Activated T-cell treated with anti-CD3 and anti-CD28 coated beads, Interleukin-2, amount 50 U/mL, for 72 hours (primary cell): ENCODE measurements at places on chromosomes 7 and 10. TPM values are rescaled to one million over a fixed set of nuclear protein-coding genes. Genes with fewer than 3 reads are reported as not detected.

Gene FAM171A1
- 4.2 TPM for total RNA-seq

- no peak for DNase-seq
These were observed 2.6 kb upstream of the ZNF503 start for GRCh38 chr10:75403939-75404814.

DNA sequence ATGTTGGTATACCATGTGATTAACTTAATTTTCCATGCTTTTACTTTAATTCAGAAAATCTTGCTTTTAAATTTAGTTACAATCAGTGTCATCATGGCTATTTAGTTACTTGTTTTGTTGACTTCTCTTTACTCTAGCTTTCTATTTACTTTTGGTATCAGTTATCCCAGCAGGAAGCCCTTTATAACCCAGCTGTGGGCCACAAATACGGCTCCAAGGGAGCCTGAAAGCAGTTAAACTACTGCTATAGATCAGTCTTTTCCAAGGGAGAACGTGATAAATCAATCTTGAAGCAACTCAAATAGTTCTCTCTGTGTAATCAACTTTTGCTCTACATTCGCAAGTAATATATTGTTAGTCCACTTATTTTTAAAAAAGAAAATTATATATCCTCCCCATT, 287.4 kb downstream of the CACNA2D1 start:
- DNase-seq, result no peak

- DNase-seq, result no peak
These were observed 206.6 kb upstream of the SH2B2 start for GRCh38 chr7:102080019-102080433.

GRCh38 chr7:66768865-66769832, 28.6 kb downstream of the RABGEF1 start:
- DNase-seq, result no peak

Gene AKR1C1
- total RNA-seq, result 2.7 TPM

Gene PDK4
- total RNA-seq, result not detected

- no peak for DNase-seq
These were observed 322.8 kb downstream of the POM121L12 start for GRCh38 chr7:53358269-53358668.

DNA sequence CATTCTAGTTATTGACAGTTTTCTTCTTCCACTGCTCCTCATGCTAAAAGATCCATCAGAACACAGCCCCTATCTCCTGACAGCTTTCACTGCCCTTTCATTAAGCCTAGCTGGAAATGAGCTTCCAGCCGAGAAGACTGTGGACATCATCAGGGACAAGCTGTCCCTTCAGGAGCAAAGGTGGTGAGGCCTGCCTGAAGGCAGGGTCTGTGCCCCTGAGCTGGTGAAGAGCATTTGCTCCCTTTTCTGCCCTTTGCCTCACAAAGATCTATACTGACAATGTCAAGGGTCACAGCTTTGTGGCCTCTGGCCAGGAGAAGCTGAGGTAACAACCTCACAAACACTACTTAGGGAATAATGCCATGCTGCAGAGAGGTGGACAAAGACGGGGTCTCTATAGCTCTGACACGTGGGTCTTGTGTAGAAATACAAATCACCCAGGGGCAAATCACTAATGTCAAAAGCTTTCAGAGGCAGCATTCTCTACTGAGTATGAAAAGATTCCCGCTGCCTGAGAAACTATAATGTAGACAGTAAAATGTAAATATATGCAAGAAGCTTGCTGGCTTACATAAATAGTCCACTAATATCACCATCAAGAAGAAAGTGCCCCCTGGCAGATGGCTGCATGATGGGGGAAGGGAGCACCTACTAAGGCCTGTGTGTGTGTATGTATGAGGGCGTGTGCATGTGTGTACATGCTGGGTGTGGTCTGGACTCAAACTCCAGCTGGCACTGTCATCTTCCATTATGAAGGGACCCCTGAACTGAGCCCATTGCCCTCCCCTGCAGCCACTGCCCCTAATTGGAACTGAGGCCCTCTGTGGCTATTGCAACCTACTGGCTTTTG, 55.8 kb downstream of the HBP1 start:
- DNase-seq, result no peak

- DNase-seq, result no peak
These were observed 558.9 kb downstream of the SH2D4B start for GRCh38 chr10:81096558-81096957.

GRCh38 chr7:74579800-74580685, 77.5 kb upstream of the GTF2I start:
- no peak for DNase-seq

DNA sequence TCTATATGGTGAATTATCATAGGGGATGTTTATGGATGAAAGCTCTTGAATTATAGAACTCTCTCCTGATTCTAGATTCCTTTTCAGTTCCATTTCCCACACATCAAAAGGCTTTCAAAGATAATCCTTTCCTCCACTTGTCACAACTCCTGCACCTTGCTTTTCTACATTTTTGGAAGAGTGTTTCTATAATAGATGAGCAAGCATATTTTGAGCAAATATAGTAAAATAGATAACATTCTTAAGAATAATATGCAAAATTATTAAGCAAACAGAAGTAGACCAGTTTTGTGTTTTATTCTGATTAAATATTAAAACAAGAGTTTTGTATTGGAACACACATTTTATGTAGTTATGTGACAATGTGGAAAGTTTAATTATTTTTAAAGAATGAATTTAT, 340.7 kb downstream of the EXOC4 start:
- DNase-seq, result no peak

Gene SYPL1
- total RNA-seq, result 29.6 TPM

DNA sequence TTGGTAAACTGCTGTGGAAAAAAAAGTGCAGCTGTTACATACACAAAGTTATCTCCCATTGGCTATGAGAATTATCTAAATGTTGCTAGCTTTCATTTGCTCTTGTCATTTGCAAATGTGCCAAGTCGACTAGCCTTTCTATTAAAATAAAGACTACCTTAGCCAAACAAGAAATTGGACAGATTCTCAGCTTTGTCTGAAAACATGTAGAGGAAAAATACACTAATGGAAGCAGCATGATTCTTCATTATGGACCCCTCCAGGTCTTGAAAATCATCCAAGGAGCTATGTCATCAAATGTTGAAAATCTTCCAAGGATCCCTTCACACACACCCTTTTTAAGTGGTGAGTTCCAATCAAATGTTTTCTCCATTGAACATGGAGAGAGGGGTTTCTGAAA, 237.7 kb downstream of the ETV1 start:
- no peak for DNase-seq

DNA sequence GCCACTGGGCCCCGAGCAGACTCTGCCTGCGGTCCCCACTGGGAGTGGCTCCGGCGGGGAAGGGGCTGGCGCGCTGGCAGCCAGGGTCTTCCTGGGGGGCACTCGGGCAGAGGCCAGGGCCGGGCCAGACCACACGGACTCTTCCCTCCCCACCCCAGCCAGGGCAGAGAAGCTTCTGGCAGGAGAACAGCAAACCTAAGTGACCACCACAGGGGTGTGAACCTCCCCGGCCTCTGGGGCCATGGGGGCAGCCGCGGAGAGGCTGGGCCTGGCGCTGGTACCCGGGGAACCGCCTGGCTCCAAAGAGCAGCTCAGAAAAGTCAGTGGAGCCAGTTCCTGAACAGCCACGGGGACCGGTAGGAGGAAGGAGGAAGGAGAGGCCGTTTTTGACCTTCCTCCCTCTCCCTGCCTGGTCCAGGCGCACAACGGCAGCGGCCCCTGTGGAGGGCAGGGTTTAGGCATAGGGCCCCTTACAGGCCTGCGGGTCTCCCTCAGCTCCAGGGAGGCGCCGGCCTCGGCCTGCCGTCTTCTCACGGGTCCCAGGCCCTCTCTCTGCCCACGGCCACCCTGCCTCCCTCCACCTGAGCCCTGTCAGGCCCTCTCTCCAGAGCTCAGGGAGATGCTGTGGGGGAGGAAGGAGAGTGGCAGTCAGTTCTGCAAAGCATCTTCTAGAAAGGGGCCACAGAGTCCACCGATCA, 51.8 kb downstream of the TMEM209 start:
- DNase-seq, result no peak

DNA sequence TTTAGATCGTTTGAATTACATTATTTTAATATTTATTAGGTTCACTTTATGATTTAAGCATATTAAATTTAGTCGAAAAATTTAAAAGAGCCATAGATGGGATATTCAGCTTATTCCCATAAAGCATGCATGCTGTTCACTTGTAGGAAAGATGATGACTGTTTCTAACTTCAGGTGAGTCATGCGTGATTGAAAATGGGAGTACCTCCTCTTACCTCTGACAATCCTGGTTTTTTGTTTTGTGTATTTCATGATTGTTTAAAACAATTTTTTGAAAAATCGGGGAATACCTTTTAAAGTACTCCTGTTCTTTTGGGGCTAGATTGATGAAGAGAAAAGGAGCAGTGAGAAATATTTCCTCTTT, 1.4 kb downstream of the TNKS2 start:
- peak; percentile 5 for DNase-seq

Gene MYO3A
- total RNA-seq, result not detected
